ENCODE measurements at places on chromosomes 13 and 19. TPM values are rescaled to one million over a fixed set of nuclear protein-coding genes. Genes with fewer than 3 reads are reported as not detected.

PLIN4 gene
- 0.90 TPM for total RNA-seq

VSTM2B gene
- not detected for total RNA-seq

FDX2 gene
- total RNA-seq = 97.6 TPM

ZNF415 gene
- 2.3 TPM for total RNA-seq

SYNE4 gene
- not detected for total RNA-seq

HCN2 gene
- total RNA-seq = 0.08 TPM

IGFLR1 gene
- 1.3 TPM for total RNA-seq

CGB2 gene
- not detected for total RNA-seq

LHB gene
- total RNA-seq = not detected

CYP4F2 gene
- not detected for total RNA-seq
